Small intestine (tissue), 16 donors: ENCODE measurements at places on chromosomes 5 and 9.

DNA sequence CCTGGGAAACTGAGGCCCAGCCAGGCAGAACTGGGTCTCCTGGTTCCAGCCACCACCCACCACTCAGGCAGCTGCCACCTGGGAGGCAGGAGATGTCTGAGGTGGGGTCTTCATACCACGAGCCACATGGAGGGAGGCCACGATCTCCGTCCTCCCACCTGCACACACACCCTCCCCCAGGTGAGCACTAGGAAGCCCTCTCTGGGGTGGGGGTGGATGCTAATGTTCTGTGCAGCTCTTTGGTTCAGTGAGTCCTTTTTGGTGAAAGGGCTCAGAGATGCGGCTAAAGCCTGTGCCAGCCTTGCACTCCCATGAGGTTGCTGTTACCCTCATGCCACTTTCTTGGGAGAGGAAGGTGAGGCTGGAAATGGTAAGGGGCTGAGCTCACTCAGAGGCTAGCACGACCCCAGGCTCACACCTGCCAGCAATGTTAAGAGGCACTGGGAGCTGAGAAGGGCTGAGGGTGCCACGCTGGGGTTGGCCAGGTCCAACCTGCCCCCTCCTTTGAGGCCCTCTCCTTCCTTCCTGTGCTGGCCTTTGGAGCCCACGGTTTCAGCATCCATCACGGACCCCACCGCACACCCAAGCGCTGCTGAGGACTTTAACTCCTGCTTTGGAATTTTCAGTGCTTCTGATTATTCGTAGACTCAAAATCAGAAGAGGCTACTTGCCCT lies 26.6 kb upstream of the OBP2B start:
- DNase-seq, result no peak

GRCh38 chr9:69054989-69055388 lies 19.4 kb downstream of the FXN start:
- DNase-seq, result no peak

DNA sequence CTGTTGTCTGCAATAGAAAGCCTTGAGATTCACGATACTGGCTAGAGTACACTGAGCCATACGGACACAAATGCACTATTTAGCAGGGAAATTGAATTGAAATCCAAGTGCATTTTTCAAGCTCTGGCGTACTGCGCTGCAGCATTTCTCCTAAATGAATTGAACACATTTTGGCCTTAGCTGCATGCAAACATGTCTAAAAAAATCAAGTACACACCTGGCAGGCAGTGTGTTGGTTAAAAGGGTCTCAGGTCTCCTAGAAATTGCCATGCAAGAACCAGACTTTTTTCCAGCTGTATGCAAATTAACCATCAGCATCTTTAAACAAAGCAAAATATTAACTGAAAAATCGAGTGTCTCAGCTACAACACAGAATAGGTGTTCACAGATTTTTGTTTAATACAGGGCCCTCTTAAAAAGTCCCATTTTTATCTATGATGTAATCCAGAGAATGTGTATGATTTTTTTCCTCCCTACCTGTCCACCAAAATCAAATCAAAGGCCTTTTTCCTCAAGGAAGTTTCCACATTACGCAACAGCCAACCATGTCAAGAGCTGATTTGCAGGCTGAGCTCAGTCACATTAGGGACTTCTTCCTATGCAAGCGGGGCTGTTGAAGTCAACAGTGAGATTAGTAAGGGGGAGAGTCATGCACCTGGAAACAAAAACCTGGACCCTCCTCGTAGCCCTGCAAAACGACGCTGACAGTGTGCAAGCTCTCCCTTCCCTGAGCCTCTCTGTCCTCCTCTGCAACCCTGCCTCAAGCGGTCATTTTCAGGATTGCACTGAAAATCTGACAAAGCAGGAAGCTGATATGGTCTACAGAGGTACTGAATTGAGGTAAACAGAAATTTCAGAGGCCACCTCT lies 14.1 kb upstream of the SFXN1 start:
- peak; percentile 73 for DNase-seq

- no peak for DNase-seq
Observed at GRCh38 chr9:3842839-3843238, 317.0 kb upstream of the RFX3 start.

- no peak for DNase-seq
Observed at GRCh38 chr5:82183828-82184227, 94.3 kb downstream of the RPS23 start.

DNA sequence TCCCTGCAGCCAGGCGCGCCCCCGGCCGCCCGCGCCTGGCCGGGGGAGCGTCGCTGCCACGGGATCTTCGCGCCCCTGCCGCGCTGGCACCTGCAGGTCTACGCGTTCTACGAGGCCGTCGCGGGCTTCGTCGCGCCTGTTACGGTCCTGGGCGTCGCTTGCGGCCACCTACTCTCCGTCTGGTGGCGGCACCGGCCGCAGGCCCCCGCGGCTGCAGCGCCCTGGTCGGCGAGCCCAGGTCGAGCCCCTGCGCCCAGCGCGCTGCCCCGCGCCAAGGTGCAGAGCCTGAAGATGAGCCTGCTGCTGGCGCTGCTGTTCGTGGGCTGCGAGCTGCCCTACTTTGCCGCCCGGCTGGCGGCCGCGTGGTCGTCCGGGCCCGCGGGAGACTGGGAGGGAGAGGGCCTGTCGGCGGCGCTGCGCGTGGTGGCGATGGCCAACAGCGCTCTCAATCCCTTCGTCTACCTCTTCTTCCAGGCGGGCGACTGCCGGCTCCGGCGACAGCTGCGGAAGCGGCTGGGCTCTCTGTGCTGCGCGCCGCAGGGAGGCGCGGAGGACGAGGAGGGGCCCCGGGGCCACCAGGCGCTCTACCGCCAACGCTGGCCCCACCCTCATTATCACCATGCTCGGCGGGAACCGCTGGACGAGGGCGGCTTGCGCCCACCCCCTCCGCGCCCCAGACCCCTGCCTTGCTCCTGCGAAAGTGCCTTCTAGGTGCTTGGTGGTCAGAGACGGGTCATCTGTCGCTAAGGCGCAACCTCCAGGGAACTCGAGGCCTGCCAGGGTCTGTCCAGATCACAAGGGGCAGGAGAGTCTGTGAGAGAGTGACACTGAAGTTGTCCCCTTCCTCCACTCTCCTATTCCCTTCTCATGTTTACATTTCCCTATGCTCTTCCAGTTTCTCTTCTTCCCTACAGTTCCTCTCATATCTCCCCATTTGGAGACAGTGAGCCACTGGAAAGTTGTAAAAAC lies 1.3 kb downstream of the GPR150 start:
- peak; percentile 82 for DNase-seq

- no peak for DNase-seq
Observed at GRCh38 chr9:38141746-38142591, 72.9 kb upstream of the SHB start.

- peak; percentile 74 for DNase-seq
Observed at GRCh38 chr5:179805070-179805528, 1.6 kb downstream of the MGAT4B start.
